Airway epithelial cell (primary cell): ENCODE measurements at places on chromosomes 4 and X. TPM values are rescaled to one million over a fixed set of nuclear protein-coding genes. Genes with fewer than 3 reads are reported as not detected.

Gene STPG2
- total RNA-seq: not detected in 2 replicates

Gene GABRB1
- not detected in 2 replicates for total RNA-seq

Gene PSAPL1
- 0.14 TPM in 2 replicates for total RNA-seq

Gene AFP
- 0.56 TPM in 1 of 2 replicates, not detected in the other for total RNA-seq

Gene POU3F4
- not detected in 2 replicates for total RNA-seq

Gene NAA10
- 149 and 176 TPM in 2 replicates for total RNA-seq

Gene GPR50
- not detected in 2 replicates for total RNA-seq

Gene GUCY1B1
- 3.9 TPM in 2 replicates for total RNA-seq
